WTC11 (cell line): ENCODE measurements at places on chromosomes 2 and 18.

GRCh38 chr2:34332813-34333212 is 733.7 kb upstream of the FAM98A start:
- no peak for DNase-seq

GRCh38 chr18:49618742-49619681 is 57.2 kb downstream of the LIPG start:
- no peak for DNase-seq

DNA sequence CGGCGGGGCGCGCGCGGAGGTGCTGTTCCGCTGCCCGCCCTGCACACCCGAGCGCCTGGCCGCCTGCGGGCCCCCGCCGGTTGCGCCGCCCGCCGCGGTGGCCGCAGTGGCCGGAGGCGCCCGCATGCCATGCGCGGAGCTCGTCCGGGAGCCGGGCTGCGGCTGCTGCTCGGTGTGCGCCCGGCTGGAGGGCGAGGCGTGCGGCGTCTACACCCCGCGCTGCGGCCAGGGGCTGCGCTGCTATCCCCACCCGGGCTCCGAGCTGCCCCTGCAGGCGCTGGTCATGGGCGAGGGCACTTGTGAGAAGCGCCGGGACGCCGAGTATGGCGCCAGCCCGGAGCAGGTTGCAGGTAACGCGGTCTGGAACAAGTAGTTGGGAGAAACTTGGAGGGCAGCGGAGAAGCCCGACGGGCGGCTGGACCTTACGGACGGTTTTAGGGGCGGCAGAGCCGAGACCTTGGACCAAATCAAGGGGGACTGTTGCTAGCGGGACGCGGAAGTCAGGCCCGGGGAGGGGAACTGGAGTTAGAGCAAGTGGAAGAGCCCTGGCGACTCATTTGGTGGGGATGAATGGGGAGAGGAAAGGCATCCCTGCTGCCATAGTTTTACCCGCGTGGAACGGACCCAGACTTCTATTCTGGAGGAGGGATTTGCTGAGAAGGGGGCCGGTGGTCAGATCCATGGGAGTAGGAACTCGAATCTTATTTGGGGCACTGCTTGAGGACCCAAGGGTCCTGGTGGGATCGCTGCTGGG is 573 bp downstream of the IGFBP2 start:
- DNase-seq = peak; percentile 54

DNA sequence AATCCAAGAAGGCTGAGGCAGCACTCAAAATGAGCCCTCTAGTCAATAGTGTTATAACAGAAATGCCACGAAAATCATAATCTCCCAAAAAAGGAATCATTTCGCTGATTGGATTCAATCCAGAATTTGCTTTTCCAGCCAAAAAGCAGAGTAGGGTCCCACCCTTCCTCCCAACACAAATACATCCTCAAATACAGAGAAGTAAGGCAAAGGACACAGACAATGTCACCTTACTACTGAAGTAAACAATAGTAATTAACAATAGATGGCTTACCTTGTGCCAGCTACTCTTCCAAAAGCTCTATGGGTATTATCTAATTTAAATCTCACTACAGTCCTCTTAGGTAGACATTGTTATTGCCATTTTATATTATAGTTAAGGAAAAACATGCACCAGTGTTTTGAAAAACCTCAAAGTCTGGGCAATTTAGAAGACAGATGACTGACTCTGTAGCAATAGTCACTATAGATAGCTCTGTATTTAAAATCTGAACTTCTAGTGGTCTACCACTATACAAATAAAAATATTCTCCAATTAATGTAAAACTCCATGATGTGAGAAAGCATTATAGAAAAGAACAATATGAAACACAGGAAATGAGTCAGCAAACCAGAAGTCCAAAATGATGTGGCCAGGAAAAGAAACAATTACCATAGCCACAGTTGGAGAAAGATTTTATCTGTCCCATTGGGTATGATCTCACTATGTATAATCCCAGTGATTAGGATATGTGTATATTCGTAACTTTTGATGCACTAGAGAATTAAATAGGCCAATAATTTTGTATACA is 305.0 kb upstream of the ERBB4 start:
- no peak for DNase-seq

DNA sequence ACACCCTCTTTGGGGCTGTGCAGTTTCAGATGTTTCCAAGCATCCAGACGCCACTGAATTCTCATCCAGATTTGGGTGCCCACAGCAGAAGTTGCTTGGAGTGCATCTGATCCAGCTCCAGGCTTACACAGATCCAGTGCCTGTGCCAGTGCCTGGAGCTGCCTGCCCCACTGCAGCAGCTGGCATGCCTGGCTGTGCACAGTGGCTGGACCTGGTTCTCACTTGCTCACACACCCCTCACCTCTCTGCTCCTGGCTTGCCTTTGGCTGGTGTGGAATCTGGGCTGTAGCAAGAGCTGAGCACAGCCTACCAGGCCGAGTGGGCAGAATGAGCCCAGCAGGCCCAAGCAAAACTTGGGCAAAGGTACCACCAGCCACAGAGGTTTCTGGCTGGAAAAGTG is 137.9 kb downstream of the SPAG16 start:
- no peak for DNase-seq

GRCh38 chr2:231795525-231796327 is 9.5 kb downstream of the COPS7B start:
- no peak for DNase-seq

GRCh38 chr2:40363631-40364030 is 88.3 kb downstream of the SLC8A1 start:
- no peak for DNase-seq

- DNase-seq = no peak
These were observed 184.7 kb upstream of the GLI2 start for GRCh38 chr2:120550893-120551446.

- DNase-seq = no peak
These were observed 3.8 kb upstream of the RHBDD1 start for GRCh38 chr2:226832061-226832460.

GRCh38 chr18:25345081-25345866 is 6.7 kb downstream of the ZNF521 start:
- no peak for DNase-seq

- no peak for DNase-seq
These were observed 20.6 kb upstream of the SLC38A11 start for GRCh38 chr2:164975891-164976290.

DNA sequence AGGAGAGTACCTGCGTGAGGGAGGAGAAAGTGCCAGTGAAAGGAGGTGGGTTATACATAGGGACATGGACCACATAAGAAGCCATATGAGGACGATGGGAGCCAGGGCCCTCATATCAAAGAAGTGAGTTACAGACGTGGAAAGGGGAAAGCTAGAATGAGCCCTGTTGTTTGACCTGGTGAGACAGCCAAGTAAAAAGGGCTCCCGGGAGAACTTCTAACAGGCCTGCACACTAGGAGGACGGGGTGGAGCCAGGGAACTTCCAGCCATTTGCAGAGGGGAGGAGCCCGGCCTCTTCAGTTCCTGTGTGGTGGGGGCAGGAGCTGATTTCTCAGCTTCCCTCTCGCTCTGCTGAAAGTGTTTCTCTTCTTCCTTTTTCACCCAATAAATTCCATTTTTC is 84.1 kb upstream of the SLC66A3 start:
- DNase-seq = peak; percentile 44

DNA sequence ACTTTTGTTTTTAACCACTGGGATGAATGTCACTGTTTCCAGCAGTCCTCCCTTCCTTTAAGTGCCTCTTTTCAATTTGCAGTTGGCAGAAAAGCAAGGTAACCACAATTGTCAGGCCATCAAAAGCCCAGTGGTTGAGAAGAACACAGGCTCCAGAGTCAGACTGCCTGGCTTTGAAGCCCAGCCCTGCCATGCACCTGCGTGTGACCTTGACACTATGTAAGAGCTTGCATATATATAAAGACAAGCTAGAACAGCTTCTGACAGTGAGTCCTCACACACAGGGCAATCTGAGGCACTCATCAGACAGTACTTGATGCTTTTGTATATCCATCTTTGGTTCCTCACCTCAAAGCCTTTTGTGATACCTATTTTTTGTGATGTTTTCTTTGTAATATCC is 11.0 kb downstream of the CCBE1 start:
- no peak for DNase-seq

DNA sequence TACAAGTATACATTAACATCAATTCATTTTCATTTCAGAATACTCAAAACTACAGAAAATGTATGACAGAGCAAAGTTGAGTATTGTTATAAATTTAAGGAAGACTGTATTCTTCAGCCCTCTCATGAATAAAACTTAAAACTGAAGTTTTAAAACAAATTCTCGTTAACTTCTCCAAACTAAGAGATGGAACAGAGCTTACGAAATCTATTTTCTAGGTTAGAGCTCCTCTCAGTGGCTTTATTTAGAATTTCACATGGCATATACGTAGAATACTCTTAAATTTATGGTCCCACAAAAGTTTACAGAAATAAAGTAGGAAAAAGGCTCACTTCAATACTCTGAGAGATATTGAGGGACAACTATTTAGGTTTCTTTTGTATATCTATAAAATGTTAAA is 612.1 kb downstream of the KCNJ3 start:
- DNase-seq = no peak

DNA sequence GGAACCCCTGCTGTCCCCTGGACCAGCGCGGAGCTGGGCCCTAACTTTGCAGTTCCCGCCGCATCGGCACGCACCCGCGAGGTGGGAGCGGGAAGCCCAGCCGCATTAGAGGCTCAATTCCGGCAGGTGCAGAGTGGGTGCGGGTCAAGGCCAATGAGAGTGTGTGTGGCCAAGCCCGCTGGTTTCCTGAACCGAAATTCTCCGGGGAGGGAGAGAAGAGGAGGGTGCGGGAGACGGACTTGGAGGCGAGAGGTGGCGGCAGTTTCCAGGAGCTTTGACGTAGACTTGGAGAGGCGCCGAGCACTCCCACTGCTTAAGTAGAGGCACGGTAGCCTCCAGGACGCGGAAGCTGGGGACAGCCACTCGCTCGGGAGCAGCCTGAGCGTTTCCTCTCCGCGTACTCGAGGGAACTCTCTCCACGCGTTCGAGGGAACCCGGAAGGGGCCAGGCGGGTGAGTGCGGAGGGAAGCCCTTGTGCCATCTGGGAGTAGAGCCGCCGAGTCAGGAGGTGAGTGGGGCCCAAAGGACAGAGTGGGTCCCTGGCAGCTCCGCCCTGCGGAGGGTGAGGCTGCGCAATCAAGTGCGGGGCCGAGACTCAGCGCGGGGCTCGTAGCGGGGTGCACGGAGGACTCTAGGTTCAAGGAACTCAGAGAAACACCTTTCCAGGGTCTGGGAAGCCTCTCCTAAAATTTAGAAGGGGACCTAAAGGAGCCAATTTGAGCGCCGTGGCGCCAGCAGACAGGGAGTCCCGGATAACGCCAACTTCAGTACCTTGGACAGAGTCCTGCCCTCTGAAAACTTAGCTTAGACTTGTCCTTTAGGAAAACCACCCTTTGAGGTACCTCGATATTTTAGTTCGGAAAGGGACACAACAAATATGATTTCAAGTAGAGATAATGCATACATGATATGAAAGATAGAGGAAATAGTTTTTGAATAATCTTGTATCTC is at the start of gene FAM237A:
TSS of gene FAM237A (plus strand) at position 413 of the 951 bp plus-strand sequence. CDS start 1,750 bp downstream, outside the sequence.
- peak; percentile 74 for DNase-seq

- DNase-seq = no peak
These were observed 96.2 kb upstream of the STK39 start for GRCh38 chr2:168343586-168343985.

DNA sequence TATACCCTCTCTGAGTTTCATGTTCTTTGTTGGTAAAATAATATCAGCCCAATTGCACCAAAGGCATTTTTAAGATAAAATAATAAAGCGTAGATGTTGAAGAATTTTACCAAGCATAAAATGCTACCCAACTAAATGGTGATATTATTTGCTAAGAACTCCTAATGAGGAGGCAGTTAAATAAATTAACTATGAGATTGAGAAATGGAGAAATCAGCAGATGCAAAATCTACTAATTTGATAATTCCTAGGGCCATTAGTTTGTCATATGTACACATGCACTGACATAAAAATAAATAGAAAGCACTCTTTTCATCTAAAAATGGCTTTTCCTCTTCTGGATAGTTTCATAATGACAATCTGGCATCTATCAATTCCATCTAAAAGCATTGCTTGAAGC is 681.5 kb upstream of the FAM98A start:
- no peak for DNase-seq

DNA sequence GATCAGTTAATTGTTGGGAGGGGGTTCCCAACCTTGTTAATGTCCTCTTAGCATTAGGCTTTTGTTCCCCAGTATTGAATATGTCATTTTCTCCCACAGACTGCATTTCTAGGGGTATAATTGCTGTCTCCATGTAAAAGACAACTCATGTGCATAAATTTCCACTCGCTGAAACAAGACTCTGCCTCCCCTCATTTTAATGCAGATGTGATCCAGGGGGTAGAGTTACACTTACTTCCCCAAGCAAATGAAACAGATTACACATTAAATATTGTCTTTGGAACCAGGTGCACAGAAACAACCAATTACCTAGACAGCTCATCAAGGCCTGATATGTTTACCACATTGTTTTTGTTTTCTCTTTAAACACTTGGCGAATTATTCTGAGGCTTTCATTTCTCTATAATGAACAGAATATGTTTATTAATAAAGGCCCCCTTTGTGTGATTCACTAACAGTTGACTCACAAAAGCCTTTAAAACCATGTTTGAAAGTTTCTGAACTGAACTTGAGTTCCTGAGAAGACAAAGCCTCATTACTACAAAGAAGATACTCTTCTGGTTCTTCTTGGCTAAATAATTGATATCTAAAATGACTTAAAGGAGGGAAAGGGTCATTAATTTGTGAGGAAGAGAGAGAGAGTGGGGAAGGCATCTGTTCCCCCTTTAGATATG is 15.0 kb upstream of the ACVR1 start:
- DNase-seq = no peak

DNA sequence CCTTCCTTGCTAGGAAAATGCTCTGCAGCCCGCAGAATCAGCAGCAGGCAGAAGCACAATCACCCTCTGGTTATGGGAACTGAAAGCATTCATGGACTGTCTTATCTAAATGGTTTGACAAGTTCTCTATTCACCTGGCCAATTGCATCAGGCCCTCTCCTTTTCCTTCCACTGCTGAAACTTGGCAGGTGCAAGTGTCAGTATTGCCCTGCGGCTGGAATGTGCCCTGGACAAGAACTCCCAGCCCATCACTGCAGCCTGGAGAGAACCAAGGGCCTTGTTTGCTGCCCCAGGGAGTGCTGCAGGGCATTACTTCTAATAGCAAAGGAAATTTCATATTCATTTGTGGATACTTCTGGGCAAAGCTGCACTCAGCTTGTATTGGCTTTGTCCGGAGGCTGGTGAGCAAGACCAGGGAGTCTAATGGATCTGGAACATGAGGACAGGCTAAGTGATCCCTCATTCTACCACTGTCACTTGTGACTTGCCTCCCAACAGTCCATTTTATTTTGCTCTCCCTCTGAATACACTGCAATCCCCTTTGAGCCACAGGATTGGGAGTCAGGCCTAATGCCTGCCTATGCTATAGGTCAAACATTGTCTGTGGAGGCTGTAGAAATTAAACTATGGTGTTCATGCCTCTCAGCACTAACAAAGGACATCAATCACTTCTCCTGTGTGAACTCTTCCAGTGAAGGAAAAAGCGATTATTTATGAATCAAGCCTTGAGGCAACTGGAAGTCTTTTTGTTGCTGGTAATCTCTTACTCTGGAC is 116.9 kb downstream of the LYPD6B start:
- no peak for DNase-seq

- no peak for DNase-seq
These were observed 41.3 kb downstream of the EIF2AK3 start for GRCh38 chr2:88585969-88586368.

GRCh38 chr2:167844714-167845530 is 402.5 kb downstream of the STK39 start:
- peak; percentile 84 for DNase-seq

- no peak for DNase-seq
These were observed 34.8 kb upstream of the RND3 start for GRCh38 chr2:150522269-150522668.
